ENCODE measurements at places on chromosomes 2 and 18.

GRCh38 chr18:73340135-73340977 lies 472.6 kb upstream of the NETO1 start:
- DNase-seq, result no peak

- peak; percentile 49 for DNase-seq
Observed at GRCh38 chr18:77899972-77900754, 650.5 kb downstream of the GALR1 start.

GRCh38 chr2:12619975-12620374 lies 96.8 kb upstream of the TRIB2 start:
- no peak for DNase-seq

DNA sequence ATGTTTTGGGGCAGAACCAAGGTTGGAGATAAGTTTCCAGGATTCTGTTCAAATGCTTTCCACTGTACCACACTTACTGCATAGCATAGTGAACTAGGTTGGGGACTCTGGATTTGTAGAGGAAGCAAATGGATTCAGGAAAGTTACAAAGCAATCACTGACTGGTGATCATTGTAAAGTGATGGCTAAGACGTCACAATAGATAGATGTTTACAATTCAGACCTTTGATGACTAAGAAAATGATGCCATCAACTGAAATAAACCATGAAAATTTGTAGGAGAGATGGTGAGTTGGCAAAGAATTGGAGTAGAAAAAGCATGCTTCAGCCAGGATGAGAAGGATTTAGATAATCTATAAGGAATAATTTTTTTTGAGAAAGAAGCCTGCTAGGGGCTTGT lies 178.0 kb downstream of the UBE2E3 start:
- no peak for DNase-seq

GRCh38 chr2:27720004-27720551 lies 51.4 kb upstream of the MRPL33 start:
- no peak for DNase-seq

DNA sequence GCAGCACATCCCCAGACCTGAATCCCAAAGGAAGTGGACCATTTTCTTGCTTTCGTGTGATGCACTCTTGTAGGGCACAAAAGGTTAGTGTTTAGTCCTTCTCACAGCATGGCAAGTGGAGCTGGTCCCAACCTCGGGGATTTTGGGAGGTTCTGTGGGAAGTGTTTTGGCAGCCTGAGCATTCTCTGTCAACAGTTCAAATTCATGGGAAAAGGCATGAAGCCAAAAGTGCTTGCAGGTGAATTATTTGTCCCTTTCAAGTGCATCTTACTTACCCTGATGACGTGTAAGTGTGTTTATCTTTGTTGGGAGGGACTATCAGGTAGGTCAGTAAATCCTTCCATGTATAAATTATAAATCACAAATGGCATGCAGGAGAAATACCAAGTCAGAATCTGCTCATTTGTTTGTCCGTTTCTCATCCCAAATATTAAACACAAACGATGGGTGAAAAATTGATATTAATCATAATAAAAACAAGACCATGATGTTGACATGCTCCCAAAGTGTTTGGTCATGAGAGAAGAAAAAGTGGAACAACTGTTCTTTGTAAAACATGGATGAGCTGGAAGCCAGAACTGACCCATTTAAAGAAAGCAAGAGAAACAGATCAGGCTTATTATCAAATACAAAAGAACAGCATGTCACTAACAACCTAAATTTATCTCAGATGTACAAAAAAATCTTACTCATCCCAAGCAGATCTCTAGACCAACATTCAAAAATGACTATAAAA lies 57.6 kb downstream of the EPHA4 start:
- no peak for DNase-seq
